SW480 (cell line): ENCODE measurements at places on chromosomes 1 and 21.
A peak's percentile ranks its signal among the peaks of the same experiment; 100 is the strongest.

- DNase-seq = no peak
These were observed 13.9 kb downstream of the CDC14A start for GRCh38 chr1:100366209-100366525.

DNA sequence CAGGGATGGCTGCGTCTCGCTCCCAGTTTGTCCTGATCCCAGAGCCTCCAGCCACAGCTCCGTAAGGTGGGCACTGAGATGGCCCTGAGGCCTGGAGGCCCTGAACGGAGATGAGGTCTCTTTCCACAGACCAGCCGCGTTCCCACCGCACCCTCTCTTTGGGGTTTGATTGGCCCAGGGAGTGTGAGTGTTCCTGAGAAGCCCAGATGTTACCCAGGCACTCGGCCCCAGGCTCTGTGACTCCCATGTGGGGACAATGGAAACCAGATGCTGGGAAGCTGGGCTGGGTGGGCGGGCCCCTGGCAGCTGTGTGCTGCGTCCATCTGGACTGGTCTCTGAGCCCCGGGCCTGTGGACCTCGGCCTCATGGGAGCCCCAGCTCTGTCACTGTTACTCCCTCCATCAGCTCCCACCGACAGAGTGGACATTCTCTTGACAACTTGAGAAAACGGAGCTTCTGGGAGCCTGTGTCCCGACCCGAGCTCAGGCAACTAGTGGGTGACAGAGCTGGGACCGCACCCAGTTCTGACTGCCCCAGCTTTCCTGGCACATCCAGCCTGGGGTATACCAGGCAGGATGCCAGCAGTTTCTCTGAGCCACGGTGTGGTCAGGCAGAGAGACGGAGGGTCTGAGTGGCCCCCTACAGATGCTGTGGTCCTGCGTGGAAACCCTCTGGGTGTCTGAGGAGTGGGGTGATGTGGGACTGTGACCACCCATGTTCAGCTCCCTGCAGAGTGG lies 9.8 kb upstream of the COL6A1 start:
- no peak for DNase-seq

GRCh38 chr1:28518000-28518744 lies 12.3 kb downstream of the RCC1 start:
- DNase-seq = peak; percentile 85

GRCh38 chr1:48776393-48777218 lies at the start of gene BEND5:
TSS of gene BEND5 (minus strand) at chr1:48776891. CDS start at chr1:48776831, 60 bp downstream.
- no peak for DNase-seq

DNA sequence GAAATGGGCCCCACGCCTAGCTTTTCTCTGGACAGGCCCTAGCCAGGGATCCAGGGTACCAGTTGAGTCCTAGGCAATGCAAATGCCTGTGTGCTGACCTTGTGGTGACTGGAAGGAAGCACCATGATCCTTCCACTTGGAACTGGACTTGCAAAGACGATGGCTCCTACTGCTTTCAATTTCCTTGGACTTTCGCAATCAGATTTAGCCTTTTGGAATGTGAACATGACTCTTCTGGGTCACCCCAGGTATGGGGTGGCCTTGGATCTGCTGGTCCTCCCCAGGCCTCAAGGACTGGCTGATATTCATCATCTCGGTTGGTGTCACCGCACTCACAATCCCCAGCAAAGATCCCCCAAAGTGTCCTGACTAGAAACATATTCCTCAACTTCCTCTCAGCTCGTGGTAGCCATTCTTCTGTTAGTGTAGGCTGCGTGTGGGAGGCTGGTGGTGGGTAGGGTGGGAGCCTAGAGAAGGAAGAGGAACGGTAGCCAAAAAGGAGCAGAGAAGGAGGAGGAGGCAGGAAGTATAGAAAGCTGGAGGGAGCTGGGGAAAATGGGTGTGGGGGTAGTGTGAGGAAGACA lies 130.5 kb downstream of the PPIAL4G start:
- no peak for DNase-seq

GRCh38 chr1:213194383-213194782 lies 143.3 kb downstream of the RPS6KC1 start:
- DNase-seq = no peak

- no peak for DNase-seq
These were observed 4.2 kb upstream of the RGS13 start for GRCh38 chr1:192631749-192632148.

DNA sequence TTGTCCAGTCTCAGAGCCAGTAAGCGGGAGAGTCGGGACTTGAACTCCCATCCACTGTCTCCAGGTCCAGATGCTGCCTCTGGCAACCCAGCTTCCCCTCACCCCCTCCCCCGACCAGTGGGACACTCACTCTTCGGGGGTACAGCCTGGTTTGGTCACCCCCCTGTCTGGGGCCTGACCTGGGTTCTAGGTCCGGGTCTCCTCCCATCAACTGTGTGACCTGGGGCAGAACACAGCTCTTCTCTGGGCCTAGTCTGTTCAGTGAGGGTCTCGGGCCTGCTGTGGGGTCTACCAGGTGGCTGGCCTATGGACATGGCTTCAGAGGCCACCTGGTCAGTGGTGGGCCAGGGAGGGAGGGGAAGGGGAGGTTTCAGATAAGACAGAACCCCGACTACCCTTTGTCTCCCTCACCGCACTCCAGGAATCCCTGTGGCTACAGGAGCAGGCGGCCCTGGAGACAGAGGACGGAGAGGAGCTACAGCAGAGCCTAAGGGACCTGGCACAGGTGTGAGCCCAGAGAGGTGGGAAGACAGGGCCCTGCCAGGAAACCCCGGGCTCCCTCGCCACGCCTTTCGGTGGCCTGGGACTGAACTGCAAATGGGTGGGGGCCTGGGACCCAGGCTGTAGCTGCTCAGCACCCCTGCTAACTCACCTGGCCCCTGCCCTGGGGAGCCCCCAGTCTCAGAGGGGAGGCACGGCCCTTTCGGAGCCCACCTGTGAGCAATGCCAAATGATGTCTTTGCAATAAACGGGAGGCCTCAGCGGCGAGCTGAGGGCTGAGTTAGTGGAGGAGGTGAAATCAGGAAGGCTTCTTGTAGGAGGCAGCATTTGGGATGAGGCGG lies 4.1 kb upstream of the NBPF3 start:
- DNase-seq = no peak

DNA sequence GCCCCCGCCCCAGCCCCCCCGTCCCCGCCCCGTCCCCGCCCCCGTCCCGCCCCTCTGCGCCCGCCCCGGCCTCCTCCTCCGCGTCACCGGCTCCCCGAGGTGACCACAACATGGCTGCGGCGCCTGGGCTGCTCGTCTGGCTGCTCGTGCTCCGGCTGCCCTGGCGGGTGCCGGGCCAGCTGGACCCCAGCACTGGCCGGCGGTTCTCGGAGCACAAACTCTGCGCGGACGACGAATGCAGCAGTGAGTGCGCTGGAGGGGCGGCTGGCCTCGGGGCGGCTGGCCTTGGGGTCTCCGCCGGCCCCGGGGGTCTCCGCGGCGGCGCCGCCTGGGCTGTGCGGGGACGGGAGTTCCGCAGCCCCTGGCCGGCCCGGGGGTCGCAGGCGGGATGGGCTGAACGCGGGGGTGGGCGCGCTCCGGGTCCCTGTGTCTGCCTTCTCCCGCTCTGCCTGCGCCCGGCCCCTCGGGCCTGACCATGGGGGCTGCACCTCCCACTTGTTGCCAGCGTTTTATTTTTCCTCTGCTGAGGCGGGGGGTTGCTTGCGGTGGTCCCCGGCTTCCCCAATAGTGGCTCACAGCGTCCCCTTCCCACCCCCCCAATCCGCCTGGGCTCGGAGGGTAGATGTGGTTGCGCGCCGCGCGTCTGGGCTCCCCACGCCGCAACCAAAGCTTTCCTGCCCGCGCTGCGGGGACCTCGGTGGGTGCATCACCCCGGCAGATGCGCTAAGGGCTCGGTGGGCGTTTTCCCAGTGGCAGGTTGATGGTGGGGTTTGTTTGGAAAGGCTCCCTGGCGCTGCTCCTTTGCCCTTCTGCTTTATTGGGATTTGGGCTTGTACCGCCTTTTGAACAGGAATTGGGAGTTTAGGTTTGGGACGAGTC lies at the start of gene MIA3:
Gene MIA3, plus strand, starts transcription at position 97 of the 879 bp plus-strand sequence. Its CDS starts 14 bp downstream, at position 111.
- peak; percentile 63 for DNase-seq

DNA sequence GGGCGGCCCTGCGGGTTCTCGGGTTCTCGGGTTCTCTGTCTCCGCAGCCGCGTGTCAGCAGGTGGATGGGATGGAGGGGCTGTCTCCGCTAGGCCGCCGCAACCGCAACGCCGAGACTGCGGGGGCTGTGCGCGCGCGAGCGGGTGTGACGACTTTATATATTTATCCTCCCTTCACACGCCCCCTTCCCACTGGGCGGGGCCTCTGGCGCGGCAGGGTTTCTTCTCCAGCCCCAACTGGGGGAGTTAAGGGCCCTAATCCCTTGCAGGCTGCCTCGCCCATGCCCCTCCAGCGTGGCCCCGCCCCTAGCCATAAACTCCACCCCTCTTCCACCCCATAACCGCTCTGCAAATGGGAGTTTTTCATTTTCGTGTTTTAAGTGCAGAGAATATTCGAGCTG lies 3.4 kb downstream of the IGSF21 start:
- DNase-seq = no peak

DNA sequence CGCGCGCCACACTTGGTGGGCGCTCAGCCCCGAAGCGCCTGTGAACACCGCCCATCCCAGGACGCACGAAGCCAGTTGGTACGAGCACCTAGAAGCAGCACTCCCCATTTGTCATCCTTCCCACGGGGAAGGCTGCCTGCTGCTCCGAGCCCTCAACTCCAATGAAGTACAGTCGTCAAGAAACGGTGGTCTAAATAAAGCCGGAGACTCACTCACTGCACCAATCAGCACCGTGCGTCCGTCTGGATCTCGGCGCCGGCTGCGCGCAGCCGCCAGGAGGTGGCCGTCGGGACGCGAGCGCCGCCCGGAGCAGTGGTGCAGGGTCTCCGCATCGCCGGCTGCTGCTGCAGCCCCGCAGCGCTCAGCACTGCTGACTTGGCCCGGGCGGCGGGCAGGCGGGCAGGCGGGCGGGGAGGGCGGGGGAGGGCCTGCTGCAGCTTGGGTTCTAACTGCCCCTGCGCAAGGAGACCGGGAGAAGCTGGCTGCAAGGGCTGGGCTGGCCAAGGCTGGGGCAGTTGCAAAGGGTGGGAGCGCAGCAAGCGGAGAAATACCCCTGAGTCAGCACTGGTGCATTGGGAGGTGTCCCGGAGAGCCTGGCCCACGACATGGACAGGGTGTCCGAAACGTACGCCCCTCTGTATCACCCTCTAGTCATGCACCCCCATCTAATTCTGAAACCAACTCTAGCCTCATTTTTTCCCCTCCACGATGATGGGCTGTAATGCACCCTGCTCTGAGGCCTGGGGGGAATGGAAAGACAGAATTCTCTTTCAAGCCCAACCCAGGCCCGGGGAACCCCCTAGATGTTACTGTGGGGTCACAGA lies 35.8 kb upstream of the H6PD start:
- DNase-seq = no peak

DNA sequence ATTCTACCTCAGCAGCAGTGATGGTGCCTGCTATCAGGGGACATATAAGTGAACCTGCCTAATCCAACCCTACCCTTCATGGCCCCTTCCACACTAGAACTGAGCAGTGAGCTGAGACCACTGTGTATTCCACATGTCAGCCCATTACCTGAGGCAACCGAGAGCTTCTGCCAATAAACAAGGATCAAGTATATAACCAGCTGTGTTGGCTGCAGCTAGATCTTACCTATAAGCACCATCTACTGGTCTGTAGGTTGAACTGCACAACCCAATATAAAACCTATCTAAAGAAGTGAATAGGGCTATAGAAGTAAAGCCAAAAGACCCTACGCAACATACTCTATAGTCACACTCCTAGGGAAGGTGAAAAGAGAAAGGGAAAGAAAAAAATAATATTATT lies 376.9 kb downstream of the HHIPL2 start:
- DNase-seq = peak; percentile 59

GRCh38 chr1:163076044-163076443 lies 6.9 kb downstream of the RGS4 start:
- DNase-seq = no peak

- peak; percentile 69 for DNase-seq
These were observed 7.4 kb downstream of the LHX9 start for GRCh38 chr1:197924516-197925123.

DNA sequence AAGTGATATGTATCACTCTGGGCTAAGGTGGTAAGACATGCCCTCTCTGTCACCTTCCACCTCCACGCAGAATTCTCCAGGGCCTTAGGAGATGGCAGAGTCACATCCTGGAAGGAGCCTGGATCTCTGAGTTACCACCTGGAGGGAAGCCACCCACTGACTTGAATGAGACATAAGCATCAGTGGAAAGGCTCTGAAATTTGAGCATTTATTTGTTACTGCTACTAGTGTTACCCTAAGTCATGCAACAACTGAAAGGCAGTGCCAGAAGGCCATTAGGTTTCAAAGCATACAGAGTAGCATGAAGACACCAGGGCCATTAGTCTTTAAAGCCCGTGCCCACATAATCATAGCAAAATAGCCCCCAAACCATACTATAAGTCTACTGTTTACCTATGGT lies 230.3 kb upstream of the IRF2BP2 start:
- no peak for DNase-seq

DNA sequence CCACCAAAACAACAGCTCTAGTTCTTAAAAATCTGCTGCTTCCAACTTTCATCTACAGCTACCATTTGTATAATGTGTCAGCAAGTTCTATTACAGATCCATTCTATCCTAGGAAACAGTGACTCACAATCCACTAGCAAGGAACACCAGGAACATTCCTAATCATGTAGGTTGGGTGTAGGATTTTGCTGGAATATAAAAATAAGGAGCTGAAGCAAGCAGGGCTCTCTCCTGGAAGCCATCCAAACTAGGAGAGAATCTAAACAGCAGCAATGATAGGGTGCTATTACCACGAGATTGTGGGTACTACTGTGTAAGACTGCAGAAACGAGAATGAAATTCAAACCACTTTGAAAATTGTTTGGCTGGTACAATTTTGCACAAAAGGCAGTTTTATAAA lies 135.0 kb downstream of the PTPN14 start:
- no peak for DNase-seq

DNA sequence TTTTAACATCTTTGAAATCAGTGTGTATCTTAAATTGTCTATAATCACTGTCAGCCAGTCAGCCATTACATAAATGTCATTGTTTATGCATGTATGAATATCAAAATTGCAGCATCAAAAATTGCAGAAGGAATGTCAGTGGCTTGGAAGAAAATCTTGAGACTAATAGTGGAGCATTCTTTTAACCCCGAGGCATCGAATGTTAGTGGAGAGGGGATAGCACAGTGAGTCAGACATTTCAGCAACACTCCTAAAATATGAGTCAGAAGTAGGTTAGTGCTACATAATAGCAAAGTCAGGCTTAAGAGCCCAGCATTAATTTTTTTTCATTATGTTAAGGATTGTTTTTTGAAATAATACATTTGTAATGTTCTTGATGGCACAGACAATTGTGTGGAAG lies 45.5 kb downstream of the SNRPE start:
- peak; percentile 64 for DNase-seq

- no peak for DNase-seq
These were observed 56.8 kb upstream of the IRF2BP2 start for GRCh38 chr1:234666761-234667160.
